NB4 (cell line): ENCODE measurements at places on chromosomes 2 and 18.

- DNase-seq = no peak
Measured at GRCh38 chr2:229408962-229409361, 137.9 kb upstream of the PID1 start.

DNA sequence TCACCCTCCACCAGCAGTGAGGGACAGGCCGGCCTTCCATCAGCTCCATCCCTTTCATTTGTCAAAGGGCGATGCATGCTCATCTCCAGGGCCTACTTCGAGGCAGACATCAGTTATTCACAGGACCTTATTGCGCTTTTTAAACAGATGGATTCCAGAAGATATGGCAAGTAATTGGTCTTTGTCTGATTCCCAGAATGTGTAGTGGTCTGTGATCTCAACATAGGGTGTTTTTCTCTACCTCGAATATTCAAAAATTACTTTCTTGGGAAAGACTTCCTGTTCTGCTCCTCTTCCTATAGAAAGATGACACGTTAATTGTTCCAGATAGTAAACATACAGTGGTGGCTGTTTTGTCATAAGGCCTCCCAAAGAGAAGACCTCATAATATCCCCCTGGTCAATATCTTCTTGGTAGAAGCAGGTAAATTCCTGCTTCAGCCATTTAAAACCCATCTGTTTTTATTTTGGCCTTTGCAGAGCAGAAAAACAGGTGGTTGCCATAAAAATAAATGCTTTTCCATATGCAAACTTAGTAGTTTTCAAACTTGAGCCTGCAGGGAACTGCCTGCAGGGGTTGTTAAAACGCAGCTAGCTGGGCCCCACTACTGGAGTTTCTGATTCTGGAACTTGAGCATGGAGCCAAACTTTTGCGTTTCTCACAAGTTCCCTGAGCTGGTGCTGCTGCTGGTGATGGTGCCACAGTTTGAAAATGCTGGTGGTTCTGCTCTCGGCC is 8.2 kb downstream of the SMARCAL1 start:
- DNase-seq = no peak

DNA sequence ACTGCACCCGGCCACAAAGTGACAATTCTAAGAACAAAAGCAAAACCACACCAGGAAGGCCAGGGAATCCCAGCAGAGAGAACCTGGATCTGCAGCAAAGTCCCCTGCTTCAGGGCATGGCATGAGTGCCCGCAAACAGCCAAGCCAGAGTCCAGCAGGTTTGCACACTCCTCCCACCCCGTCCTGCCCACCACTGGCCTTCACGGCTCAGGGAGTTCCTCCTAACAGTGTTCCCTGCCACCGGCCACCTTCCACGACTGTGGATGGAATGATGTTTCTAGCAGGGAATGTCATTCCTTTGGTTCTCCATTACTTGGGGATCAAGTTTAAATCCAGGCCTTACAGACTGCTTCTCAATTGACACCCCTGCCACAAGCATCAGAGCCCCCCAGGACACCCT is 42.0 kb upstream of the B3GNT7 start:
- DNase-seq = no peak

GRCh38 chr2:1033069-1033468 is 82.4 kb downstream of the SNTG2 start:
- no peak for DNase-seq

GRCh38 chr2:239283288-239283945 is 117.4 kb downstream of the HDAC4 start:
- no peak for DNase-seq

DNA sequence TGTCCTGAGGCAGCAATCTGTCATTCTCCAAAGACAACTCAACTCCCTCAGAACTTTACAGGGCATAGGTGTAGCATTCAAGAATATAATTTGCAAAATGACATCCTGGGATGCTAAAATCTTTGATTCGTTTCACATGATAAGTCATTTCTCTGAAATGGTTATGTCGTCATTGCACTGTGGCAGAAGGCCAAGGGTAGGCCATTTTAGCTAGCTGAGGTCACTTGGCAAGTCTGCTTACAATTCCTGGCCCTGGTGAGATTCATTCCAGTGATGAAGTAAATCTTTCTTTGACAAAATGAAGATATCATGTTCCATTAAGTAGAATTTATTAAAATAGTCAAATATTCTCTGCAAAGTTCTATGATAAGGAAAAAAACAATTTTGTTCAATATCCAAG is 1410.3 kb upstream of the LRRTM1 start:
- no peak for DNase-seq

DNA sequence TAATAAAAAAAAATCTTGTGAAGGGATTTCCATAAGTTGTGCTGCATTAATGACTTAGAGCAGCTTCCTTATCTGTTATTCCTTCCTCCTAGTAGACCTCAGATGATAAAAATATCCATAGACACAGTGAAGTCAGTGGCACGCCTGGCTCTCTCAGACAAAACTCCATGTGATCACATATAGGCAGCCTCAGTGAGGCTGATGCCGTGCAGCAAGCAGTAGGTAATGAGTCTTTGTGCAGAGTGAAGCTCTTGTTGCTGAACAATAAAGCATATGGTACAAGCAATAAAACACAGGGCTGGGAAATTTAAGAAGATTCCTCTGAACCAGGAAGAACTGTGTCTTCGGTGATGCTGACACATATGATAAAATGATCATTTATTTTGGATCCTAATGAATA is 102.7 kb downstream of the CSRNP3 start:
- DNase-seq = no peak

GRCh38 chr2:212659441-212659840 is 120.8 kb upstream of the ERBB4 start:
- DNase-seq = no peak

- DNase-seq = no peak
Measured at GRCh38 chr2:165196411-165196810, 7.4 kb downstream of the SCN3A start.

- DNase-seq = no peak
Measured at GRCh38 chr2:24551016-24551415, 60.0 kb downstream of the NCOA1 start.

GRCh38 chr2:287911-288757 is at the start of gene ALKAL2:
Gene ALKAL2 (minus strand): TSS chr2:288091. CDS start chr2:287835, 256 bp downstream.
- DNase-seq = no peak

DNA sequence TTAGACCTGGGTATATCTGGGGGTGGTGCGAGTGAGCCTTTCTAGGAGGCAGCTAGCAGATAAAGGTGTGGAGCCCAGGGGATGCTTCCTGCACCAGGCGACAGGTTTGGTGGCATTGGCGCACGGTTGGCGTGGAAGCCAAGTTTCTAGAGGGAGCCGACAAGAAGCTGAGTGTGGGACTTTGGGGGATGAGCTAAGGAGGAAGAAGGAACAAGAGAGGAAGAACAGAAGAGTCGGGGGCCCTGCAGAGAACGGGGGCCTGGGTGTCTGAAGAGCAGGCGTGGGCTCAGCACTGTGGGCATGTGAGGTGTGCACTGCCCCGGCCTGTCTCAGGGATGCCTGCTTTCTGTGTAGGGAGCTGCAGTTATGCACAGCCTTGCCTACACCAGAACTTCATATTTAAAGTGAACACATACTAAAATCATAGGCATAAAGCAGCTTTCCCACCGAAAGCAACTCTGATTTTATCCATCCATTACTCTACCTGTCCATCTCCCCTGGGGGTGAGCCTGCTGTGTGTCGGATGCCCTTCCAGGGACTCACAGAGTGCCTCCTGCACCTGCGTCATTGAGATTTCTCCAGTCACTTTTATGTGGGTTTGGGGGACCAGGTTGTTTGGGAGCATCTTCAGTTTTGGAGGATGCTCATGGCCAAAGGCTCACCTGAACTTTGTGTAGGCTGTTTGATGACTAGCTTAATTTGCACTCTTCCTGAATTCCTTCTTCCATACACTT is 149.7 kb downstream of the LDLRAD4 start:
- DNase-seq = no peak

DNA sequence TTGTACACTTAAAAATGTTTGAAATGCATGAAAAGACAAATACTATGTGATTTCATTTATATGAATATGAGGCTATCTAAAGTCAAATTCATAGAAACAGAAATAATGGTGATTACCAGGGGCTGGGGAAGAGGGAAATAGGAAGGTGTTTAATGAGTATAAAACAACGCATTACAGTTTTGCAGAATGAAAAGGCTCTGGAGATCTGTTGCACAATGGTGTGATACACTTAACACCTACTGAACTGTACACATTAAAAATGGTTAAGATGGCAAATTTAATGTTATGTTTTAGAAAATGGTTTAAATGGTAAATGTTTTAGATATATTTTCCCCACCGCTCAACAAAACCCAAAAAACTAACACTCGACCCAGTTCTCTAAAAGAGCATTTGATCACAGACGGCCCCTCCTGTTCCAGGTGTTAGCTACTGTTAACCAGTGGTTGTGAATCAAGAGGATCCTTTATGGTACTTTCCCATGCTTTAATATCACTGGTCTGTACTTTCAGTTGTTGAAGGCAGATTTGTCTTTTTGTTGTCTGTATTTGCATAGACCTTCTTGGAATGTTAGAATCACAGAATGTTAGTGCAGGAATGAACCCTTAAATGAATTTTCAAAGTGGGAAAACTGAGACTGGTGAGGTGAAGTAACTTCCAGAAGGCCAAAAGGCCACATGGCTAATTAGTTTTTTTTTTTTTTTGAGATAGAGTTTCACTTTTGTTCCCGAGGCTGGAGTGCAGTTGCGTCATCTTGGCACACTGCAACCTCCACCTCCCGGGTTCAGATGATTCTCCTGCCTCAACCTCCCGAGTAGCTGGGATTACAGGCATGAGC is 10.2 kb downstream of the RAB10 start:
- DNase-seq = peak; percentile 51

GRCh38 chr18:907115-907884 is 2.6 kb downstream of the ADCYAP1 start:
- no peak for DNase-seq

- no peak for DNase-seq
Measured at GRCh38 chr2:36455011-36455410, 99.4 kb downstream of the CRIM1 start.

DNA sequence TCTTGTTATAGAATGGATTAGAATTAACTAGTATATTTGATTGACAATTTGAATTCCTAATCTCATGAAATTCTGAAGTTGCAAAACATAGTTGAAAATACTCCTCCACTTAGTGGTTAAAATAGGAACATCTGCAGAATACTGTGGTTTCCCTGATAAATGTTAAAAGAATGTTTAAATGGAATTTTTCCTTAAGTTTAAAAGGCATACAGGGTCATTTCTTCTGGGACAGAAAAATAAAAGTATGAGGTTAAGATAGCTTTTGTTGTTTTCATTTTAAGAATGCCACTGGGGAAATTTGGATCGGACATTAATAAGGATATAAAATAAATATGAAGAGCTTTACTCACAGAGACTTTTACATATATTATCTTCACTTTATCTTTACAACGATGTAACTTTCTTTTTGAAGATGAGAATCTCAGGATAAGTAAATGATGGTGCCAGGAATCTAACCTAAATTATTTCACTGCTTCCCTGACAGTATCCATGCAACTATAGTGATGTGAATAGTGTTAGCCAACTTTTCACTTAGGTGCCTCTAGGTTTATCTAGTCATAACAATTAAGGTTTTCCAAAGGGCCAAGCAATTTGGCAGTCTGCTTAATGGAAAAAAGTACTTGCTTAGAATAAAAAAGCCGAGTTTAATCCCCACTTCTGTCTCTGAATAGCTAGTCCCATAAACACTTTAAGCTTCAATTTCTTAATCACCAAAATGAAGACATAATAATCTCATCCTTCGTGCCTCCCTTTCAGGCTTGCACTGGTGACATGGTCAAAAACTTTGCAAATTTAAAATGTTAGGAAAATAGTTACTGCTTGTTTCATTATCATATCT is 151.8 kb upstream of the STK17B start:
- no peak for DNase-seq

- no peak for DNase-seq
Measured at GRCh38 chr2:2409481-2409880, 78.4 kb upstream of the MYT1L start.
